Fibroblast of skin of left quadriceps (primary cell): ENCODE measurements at places on chromosomes 1 and 21.

DNA sequence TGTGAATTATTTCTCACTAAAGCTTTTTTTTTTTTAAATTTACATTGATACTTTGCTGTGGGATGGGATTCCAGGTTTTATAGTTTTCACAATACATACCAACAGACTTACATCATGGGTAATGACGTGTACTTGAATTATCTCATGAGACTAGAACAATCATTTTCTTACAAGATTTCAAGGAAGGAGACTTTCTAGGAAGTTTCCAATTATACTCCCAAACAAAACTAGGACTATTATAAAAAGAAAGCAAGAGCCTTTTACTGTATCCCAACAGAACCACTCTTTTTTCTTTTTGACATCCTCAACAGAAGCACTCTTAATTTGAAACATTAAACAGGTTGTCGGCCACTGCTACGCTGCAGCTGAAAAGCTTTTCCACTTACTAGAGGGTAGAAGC is 48.7 kb downstream of the TESK2 start:
- peak; percentile 50 for DNase-seq

- DNase-seq = no peak
Measured at GRCh38 chr1:59436637-59437036, 139.7 kb downstream of the FGGY start.

DNA sequence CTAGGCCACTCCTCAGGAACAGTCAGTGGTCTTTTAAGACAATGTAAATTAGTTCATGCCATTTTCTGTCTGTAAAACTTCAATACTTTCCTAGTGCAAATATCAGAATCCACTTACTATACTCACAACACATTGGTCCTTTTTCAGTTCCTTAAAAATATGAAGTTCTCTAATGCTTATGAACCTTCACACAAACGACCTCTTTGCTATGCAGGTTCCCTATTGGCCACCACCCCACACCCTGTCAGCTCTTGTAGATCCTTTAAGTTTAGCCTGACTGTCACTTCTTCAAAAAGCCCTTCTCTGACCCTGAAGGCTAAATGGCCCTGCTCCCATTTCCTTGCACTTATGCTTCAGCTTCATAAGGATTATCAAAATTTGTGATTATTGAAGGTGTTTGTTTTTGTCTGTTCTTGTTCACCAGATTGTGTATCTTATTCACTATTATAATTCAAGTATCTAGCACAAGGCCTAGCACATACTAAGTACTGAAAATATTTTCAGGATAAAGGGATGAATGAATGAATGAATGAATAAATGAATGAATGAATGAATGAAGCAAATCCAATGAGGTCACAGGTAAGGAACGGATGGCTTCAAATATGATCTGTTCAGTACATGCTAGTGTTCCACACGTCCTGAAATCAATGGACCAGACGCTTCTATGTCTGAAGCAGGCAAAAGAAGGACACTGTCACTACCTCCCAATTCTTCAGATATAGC is 373.9 kb downstream of the VAV3 start:
- DNase-seq = no peak

GRCh38 chr1:113219828-113220227 is 146.8 kb downstream of the LRIG2 start:
- no peak for DNase-seq

- no peak for DNase-seq
Measured at GRCh38 chr1:167722870-167723251, 1.1 kb downstream of the MPZL1 start.

DNA sequence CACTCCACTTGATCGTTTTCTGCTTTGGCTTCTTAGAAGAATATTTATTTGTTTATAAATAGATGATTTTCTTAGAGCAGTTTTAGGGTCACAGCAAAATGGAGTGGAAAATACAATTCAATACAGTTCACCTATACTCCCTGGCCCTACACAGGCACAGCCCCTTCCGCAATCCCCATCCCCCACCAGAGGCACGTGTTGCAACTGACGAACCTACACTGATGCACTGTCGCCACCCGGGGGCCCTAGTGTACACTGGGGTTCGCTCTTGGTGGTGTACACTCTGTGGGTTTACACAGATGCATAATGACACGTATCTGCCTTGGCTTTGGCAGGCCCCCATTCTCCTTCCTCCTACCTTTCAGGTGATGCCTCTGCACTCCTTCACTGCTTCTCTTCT is 8.0 kb downstream of the ECHDC2 start:
- no peak for DNase-seq

GRCh38 chr1:228334226-228334935 is 72.3 kb downstream of the TRIM11 start:
- no peak for DNase-seq

DNA sequence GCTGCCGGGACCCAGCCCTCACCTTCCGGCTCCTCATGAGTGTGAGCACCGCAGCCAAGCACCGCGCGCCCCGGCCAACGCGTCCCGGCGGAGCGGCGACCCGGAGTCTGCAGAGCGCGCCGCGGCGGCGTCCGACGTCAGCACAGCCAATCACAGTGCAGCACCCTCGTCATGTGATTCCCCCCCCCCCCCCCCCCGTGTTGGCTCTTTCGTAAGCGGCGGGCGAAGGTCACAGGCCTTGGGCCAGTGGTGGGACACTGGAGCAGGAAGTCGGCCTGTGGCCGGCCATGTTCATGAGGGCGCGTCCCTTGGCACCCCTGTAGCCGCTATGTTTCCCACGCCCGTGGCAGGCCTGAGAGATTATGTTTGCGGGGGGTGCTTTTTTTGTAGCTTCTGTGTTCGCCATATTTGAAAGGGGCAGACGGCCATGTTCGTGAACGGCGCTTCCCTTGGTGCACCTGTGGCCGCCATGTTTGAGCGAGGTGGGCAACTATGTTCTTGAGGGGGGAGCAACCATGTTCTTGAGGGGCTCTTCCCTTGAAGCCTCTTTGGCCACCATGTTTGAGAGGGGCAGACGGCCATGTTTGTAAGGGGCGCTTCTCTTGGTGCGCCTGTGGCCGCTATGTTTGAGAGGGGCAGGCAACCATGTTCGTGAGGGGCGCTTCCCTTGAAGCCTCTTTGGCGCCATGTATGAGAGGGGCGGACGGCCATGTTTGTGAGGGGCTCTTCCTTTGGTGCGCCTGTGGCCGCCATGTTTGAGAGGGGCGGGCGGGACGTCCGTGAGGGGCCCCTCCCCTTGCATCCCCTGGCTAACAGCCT is at the start of gene C1orf174:
TSS of gene C1orf174 (minus strand) at position 123 of the 819 bp plus-strand sequence. CDS start at position 37, 86 bp downstream.
- peak; percentile 99 for DNase-seq

- DNase-seq = peak; percentile 31
Measured at GRCh38 chr21:37917612-37918011, 1.4 kb upstream of the KCNJ6 start.

DNA sequence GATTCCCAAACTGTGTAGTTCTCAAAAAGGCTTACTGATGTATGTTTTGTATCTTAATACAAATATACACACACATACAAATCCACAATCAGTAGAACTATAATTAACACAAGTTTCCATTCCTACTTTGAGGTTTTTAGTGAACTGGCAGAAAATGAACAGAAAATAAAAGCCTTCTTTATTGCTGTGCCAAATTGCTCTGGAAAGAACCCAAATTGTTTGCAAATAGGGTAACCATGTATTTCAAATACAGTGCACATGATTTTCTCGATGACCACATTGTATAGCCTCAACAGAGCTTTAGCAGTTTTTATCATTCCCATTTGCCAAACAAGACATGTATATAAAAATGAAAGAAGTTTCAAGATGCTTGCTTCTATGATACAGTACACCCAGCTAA is 173.3 kb downstream of the COL24A1 start:
- DNase-seq = no peak

DNA sequence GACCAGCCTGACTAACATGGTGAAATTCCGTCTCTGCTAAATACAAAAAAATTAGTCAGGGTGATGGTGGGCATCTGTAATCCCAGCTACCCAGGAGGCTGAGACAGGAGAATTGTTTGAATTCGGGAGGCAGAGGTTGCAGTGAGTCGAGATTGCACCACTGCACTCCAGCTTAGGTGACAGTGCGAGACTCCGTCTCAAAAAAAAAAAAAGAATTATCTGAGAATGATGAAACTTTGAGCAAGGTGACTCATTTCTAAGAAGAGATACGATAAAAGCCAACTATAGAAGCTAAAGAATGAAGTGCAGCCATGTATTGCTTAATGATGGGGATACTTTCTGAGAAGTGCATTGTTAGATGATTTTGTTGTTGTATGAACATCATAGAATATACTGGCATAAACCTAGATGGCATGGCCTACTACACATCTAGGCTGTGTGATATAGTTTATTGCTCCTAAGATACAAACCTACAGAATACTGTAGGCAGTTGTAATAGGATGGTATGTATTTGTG is 64.7 kb downstream of the SNRPE start:
- DNase-seq = peak; percentile 26

DNA sequence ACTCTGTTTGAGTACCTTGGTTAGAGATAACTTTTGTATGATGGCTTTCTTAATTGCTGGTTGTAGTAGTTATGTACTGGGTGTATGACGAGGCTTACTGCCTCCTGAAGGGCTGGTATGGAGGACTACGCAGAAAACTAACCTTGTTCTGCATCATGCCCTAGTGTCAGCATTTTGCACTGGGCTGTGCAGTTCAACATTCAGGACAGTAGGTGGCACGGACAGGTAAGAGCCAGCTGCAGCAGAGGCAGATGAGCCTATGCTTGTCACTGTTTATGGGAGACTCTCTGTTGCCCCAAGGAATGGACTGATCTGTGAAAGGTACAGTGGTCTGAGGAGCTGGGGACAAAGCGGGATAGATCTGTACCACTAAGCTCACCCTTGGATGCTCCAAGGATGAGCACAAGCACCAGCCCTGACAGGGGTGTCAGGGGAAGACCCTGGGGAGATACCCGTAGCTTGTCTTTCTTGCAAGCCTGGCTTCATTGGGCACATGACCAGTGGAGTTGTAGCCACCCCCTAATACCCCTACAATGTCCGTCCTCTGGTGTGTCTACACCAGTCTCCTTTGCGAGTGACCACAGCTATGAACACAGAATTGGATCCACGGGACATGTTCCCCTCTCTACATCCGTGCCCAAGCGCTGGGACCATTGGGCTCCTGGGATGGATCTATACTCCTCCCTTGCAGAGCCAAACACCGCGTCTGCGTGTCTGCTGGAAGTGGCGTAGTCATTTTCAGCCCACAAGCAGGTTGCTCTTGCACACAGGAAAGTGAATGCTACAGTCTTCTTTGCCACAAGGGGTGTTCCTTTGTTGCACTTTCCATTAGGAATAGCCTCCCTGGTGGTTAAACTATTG is 51.1 kb upstream of the CFHR3 start:
- DNase-seq = no peak

GRCh38 chr1:17200246-17200645 is 4.7 kb upstream of the PADI1 start:
- DNase-seq = no peak

- no peak for DNase-seq
Measured at GRCh38 chr1:42041031-42041430, 112.2 kb upstream of the GUCA2B start.

GRCh38 chr21:45264912-45265515 is 22.7 kb downstream of the POFUT2 start:
- no peak for DNase-seq

- no peak for DNase-seq
Measured at GRCh38 chr1:235935235-235936225, 68.8 kb upstream of the LYST start.

DNA sequence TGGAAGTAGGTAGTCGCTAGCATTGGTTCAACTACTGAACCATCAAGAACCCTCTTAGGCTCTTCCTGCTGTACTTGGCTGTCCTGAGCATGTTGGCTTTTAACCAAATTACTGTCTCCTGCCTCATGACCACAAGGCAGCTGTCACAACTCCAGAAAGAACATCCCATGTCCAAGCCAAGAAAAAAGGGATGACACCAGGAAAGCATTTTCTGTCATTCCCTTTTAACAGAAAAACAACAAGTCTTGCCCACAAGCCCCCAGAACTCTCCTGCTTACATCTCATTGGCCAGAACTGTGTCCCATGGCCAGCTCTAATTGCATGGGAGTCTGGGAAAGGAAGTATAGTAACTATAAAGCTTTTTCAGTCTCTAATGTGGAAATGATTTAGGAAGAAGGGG is 2.4 kb upstream of the RNU5D-1 start:
- no peak for DNase-seq

DNA sequence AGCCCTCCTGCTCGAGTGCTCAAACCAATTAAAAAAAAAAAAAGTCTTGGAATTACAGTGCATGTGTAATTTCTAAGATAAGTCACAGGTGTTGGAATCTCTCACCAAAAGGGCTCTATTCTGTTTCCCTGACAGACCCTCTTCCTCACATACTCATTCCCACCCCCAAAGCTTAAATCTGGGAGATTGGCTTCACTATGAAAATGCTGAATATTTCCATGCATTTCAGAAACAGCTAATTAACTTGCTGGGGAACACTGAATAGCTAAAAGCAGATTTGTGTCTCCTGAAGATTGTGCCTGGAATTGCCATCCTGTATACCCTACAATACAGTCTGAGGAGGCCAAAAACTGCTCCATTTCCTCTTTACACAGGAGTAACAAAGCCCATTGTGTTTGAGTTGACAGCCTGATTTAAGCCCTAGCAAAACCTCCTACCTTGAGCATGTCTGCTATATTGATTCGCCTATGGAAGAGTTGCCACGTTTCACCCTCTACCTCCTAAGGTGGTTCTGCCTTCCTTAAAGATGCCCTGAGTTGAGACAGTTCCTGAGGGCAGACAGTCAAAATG is 1.4 kb upstream of the PIK3R3 start:
- DNase-seq = no peak

DNA sequence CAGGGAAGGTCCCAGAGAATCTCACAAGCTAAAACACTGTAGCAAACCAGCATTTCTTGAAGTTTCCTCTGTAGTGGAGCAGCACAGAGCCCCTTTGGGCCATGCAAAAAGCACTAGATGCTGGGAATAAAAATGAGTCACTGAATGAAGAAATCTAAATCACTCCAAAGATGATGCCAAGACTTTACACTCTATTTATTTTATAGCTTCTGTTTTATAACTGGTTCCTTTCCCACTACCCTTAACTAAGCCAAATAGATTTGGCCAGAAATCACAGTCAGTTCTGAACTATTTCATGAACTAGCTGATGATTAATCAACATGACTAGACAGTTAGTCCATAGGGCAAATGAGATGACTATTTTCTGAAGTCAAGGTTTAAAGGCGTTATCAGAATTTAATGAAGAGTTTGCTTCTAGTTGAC is 89.5 kb downstream of the SCMH1 start:
- DNase-seq = peak; percentile 92

- no peak for DNase-seq
Measured at GRCh38 chr1:61193808-61194207, 111.4 kb downstream of the NFIA start.
